Keratinocyte (primary cell): ENCODE measurements at places on chromosomes 13 and 19.

- peaks cover 23% of the 10 kb centered on the region for H3K36me3 ChIP-seq
- H3K27ac ChIP-seq, result peak overlapping the region; percentile 100
- DNase-seq, result no peak
- H3K27me3 ChIP-seq, result no peaks in the 10 kb centered on the region
- H3K4me3 ChIP-seq, result peak overlapping the region; percentile 95
Measured at GRCh38 chr19:49875857-49876421, 1.2 kb downstream of the AKT1S1 start.

GRCh38 chr13:70171151-70171550 is 62.9 kb upstream of the KLHL1 start:
- H3K27ac ChIP-seq, result no peak overlapping the region
- no peak overlapping the region for H3K4me3 ChIP-seq
- no peaks in the 10 kb centered on the region for H3K27me3 ChIP-seq
- no peak for DNase-seq
- H3K4me1 ChIP-seq, result no peaks in the 10 kb centered on the region

- H3K4me3 ChIP-seq, result no peak overlapping the region
- H3K27ac ChIP-seq, result no peak overlapping the region
- no peaks in the 10 kb centered on the region for H3K4me1 ChIP-seq
- no peak for DNase-seq
- no peaks in the 10 kb centered on the region for H3K27me3 ChIP-seq
- H3K36me3 ChIP-seq, result peaks cover 2% of the 10 kb centered on the region
Measured at GRCh38 chr19:10126213-10126639, 6.5 kb upstream of the EIF3G start.

- no peaks in the 10 kb centered on the region for H3K36me3 ChIP-seq
- no peak overlapping the region for H3K27ac ChIP-seq
- no peaks in the 10 kb centered on the region for H3K27me3 ChIP-seq
Measured at GRCh38 chr13:89925107-89925506, 1422.4 kb upstream of the MIR17HG start.

DNA sequence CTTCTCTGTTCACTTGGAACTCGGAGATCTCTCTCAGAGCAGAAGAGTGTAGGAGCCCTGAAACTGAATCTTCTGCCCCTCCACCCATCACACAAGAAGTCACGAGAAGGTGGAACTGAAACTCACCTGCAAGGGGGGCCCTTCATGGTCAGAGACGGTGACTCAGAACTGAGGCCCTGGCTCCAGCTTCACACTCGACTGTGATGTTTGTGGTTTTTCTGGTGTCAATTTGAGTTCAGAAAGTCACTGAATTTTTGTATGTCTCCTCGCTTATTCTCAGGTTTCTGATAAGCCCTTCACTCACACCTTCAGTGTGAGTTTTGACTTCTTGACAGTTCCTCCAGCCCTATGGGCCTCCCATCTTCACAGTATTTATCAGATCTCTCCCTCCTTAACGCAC is 23.1 kb downstream of the SIGLEC5 start:
- no peak for DNase-seq
- H3K27ac ChIP-seq, result no peak overlapping the region
- no peaks in the 10 kb centered on the region for H3K27me3 ChIP-seq
- H3K36me3 ChIP-seq, result no peaks in the 10 kb centered on the region
- H3K4me1 ChIP-seq, result no peaks in the 10 kb centered on the region

DNA sequence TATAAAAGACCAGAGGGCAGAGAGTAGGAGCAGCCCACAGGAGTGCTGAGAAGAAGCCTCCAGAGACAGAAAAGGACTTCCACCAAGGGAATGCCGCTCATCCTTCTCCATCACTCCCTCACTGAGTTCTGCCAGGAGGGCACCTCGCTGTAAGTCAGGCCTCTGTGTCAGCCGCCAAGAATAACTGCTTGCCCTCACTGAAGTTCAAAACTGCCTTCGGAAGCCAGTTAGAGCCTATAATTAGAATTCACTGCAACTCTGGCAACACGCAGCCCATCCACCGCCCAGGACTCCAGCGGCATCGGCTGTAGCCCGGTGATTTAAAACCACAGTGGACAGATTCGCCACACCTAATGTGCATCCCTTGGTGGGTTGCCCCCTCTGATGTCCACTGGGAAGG is 281.8 kb upstream of the ZNF507 start:
- no peaks in the 10 kb centered on the region for H3K36me3 ChIP-seq
- no peak overlapping the region for H3K4me3 ChIP-seq
- no peaks in the 10 kb centered on the region for H3K4me1 ChIP-seq

- H3K36me3 ChIP-seq, result no peaks in the 10 kb centered on the region
- H3K27ac ChIP-seq, result no peak overlapping the region
- peaks cover 7% of the 10 kb centered on the region for H3K4me1 ChIP-seq
- H3K27me3 ChIP-seq, result no peaks in the 10 kb centered on the region
- DNase-seq, result no peak
Measured at GRCh38 chr19:8174706-8175105, 25.3 kb upstream of the FBN3 start.

DNA sequence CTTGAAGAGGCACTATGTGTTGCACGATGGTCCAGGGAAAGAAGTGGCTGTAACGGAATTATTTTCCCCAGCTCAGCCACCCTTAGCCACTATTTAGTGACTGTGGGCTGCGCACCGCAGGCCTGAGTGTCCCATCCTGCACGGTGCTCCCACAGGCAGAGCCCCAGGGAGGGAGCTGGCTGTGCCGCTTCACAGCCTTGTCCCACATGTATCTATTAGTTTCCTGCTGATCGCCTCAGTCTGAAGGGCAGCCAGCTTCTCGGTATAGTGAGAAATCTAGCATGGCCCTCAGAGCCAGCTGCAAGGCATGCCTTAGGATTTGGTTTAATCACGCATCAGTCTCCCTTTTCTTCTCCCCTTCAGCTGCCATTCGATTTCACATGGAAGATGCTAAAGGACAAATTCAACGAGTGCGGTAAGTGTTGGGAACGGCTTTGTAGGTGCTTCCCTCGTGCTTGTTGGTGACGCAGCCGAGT is 15.7 kb downstream of the PRAM1 start:
- peaks cover 50% of the 10 kb centered on the region for H3K36me3 ChIP-seq
- no peak overlapping the region for H3K4me3 ChIP-seq
- peaks cover 21% of the 10 kb centered on the region for H3K4me1 ChIP-seq
- DNase-seq, result no peak

GRCh38 chr19:8877854-8878705 is 45.9 kb downstream of the MBD3L1 start:
- H3K4me3 ChIP-seq, result no peak overlapping the region
- H3K27ac ChIP-seq, result no peak overlapping the region
- H3K27me3 ChIP-seq, result no peaks in the 10 kb centered on the region
- no peaks in the 10 kb centered on the region for H3K36me3 ChIP-seq
- H3K4me1 ChIP-seq, result no peaks in the 10 kb centered on the region
- DNase-seq, result no peak

DNA sequence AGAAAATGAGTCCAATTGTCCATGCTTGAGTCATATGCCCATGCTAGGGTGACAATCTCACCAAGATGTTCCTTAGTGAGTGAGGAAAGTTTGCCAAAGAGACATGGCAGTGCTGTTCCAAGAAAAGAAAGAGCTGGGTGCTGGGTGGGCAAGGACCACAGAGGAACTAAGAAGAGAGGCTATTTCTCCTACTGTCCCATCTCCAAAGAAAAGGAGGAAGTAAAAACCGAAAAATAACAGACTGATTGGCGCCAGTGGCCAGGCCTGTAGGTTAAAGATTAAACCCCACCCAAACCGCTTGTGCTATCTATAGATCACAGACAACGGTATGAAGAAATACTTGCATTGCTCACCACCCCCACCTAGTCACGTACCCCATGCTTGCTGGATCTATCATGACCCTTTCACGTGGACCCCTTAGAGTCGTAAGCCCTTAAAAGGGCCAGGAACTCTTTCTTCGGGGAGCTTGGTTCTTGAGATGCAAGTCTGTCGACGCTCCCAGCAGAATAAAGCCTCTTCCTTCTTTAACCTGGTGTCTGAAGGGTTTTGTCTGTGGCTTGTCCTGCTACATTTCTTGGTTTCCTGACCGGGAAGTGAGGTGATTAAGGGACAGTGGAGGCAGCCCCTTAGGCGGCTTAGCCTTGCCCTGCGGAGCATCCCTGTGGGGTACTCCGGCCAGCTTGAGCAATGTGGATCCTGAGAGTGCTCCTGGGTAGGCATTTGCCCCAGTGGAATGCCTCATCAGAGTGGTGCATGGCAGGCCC is 606.5 kb downstream of the UQCRFS1 start:
- no peak overlapping the region for H3K27ac ChIP-seq
- no peak for DNase-seq
- no peaks in the 10 kb centered on the region for H3K36me3 ChIP-seq
- H3K27me3 ChIP-seq, result no peaks in the 10 kb centered on the region

GRCh38 chr19:30235946-30236345 is 136.2 kb upstream of the ZNF536 start:
- H3K27ac ChIP-seq, result no peak overlapping the region
- no peaks in the 10 kb centered on the region for H3K4me1 ChIP-seq
- DNase-seq, result no peak
- no peaks in the 10 kb centered on the region for H3K36me3 ChIP-seq
- peaks cover 4% of the 10 kb centered on the region for H3K27me3 ChIP-seq

DNA sequence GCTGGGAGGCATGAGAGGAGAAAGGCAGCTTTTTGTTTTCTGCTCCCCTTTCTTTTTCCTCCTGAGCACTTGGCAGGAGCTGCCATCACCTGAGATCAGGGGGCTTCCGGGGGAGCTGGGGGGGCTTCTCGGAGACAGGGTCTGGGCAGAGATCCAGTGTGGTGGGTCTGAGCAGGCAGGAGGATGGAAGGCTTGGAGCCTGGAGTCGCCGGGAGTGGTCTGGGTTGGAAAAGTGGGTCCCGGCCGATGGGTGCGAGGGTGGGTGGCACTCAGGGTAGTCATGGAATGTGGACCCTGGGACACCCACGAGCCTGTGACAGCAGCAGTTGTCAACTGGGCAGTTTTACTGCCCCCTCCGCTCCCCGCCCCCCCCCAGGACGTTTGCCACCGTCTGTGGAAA is 2.2 kb upstream of the ADM5 start:
- H3K27me3 ChIP-seq, result no peaks in the 10 kb centered on the region
- DNase-seq, result no peak
- peaks cover 21% of the 10 kb centered on the region for H3K4me1 ChIP-seq
- H3K36me3 ChIP-seq, result peaks cover 38% of the 10 kb centered on the region

GRCh38 chr13:74920920-74921319 is 561.0 kb downstream of the TBC1D4 start:
- no peaks in the 10 kb centered on the region for H3K36me3 ChIP-seq
- no peak for DNase-seq
- no peak overlapping the region for H3K4me3 ChIP-seq
- H3K27me3 ChIP-seq, result no peaks in the 10 kb centered on the region
- no peak overlapping the region for H3K27ac ChIP-seq

GRCh38 chr19:48630296-48631063 is 6.7 kb downstream of the DBP start:
- no peaks in the 10 kb centered on the region for H3K27me3 ChIP-seq
- H3K4me3 ChIP-seq, result no peak overlapping the region
- no peak for DNase-seq

GRCh38 chr19:44875666-44876451 is 15.2 kb upstream of the TOMM40 start:
- peaks cover 33% of the 10 kb centered on the region for H3K36me3 ChIP-seq
- no peak overlapping the region for H3K27ac ChIP-seq
- DNase-seq, result no peak
- H3K4me1 ChIP-seq, result peaks cover 7% of the 10 kb centered on the region
- no peaks in the 10 kb centered on the region for H3K27me3 ChIP-seq

- no peaks in the 10 kb centered on the region for H3K36me3 ChIP-seq
- DNase-seq, result peak; percentile 45
- peaks cover 42% of the 10 kb centered on the region for H3K4me1 ChIP-seq
- no peak overlapping the region for H3K27ac ChIP-seq
- H3K27me3 ChIP-seq, result no peaks in the 10 kb centered on the region
- no peak overlapping the region for H3K4me3 ChIP-seq
Measured at GRCh38 chr13:39561971-39562370, 41.0 kb downstream of the LHFPL6 start.

DNA sequence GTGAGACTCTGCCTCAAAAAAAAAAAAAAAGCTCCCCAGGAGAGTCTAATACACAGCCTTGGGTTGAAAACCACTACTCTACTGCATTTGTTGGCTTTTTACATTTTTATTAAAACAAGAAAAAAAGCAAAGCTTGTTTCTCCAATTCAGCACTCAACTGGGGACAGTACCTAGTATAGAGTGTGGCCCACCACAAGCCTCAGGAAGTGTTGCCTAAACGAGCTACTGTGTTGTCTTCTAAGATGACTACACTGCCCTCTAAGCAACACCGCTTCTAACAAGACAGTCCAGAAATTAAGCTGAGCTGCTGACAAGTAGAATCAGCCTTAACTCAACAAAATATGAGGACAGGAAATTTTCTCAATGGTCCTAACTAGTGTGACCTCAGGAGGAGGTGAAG is 522.2 kb downstream of the FGF9 start:
- no peaks in the 10 kb centered on the region for H3K4me1 ChIP-seq
- no peaks in the 10 kb centered on the region for H3K36me3 ChIP-seq
- no peak for DNase-seq
- H3K27ac ChIP-seq, result no peak overlapping the region

DNA sequence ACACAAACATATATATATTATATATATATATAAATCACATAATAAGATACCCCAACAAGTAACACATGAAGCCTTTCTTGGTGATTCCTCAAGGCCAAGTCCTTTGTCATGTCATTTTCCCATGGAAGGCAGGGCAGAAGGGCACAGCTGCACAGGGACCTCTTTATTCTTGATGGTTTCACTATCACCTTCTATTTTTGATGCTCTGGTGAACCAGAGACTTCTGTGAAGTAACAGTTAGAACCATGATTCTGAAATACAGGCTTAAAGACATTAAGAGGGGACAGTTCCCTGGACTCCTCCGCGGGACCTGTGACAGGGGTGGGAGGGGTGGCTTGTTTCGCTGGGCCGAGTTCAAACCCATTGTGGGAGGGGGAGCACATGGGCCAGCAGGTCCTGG is 104.0 kb downstream of the DGKH start:
- H3K4me1 ChIP-seq, result no peaks in the 10 kb centered on the region
- no peak overlapping the region for H3K27ac ChIP-seq
- H3K4me3 ChIP-seq, result no peak overlapping the region
- H3K36me3 ChIP-seq, result peaks cover 5% of the 10 kb centered on the region
- no peak for DNase-seq
- H3K27me3 ChIP-seq, result no peaks in the 10 kb centered on the region

- H3K27ac ChIP-seq, result no peak overlapping the region
- no peaks in the 10 kb centered on the region for H3K36me3 ChIP-seq
- DNase-seq, result no peak
- H3K4me1 ChIP-seq, result no peaks in the 10 kb centered on the region
Measured at GRCh38 chr19:32122258-32122657, 223.2 kb upstream of the ZNF507 start.

DNA sequence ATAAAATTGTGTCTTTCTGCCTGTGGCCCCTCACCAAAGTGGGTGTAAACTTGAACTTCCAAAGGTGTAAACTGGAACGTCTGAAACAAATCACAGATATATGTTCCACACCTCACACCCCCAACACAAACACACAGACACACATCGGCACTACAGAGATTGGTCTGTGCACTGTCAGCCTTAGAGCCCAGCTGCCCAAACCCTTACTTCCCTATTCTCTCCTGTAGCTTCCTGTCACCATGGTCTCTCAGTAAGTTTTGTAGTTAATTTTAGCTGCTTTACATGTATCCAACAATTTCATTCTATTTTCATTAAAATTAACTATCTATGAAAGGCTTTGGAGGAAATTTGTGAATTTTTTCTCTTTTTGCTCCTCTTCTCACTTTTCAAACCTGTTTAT is 5.4 kb downstream of the TM9SF2 start:
- H3K27ac ChIP-seq, result no peak overlapping the region
- H3K36me3 ChIP-seq, result peaks cover 11% of the 10 kb centered on the region
- H3K4me1 ChIP-seq, result peaks cover 27% of the 10 kb centered on the region
